ENCODE measurements at places on chromosomes 4 and X.

GRCh38 chr4:34636623-34637022 lies 1607.7 kb downstream of the ARAP2 start:
- no peak for DNase-seq

DNA sequence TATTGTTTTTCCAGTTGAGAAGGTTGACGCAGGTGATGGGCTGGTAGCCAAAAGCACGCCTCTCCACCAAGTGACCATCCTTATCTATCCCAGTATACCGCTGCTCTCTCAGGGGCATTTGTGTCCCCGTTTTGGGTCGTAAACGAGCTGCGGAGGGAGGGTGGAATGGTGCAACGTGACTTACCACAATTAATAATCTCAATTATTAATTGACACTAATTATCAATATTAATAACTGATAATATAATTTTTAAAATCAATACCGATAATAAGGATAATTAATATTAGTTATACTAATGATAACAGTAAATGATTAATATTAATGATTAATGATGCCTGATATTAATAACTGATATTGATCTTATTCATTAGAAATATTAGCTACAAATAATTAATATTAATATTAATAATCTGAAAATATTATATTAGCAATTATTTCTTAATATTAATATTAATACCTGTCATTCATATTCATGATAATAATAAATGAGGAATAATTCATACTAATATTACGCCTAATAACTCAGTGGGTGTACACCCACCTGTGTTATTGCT lies 56.1 kb downstream of the OTOP1 start:
- DNase-seq, result no peak

- no peak for DNase-seq
Observed at GRCh38 chrX:33589316-33589715, 378.0 kb upstream of the DMD start.

DNA sequence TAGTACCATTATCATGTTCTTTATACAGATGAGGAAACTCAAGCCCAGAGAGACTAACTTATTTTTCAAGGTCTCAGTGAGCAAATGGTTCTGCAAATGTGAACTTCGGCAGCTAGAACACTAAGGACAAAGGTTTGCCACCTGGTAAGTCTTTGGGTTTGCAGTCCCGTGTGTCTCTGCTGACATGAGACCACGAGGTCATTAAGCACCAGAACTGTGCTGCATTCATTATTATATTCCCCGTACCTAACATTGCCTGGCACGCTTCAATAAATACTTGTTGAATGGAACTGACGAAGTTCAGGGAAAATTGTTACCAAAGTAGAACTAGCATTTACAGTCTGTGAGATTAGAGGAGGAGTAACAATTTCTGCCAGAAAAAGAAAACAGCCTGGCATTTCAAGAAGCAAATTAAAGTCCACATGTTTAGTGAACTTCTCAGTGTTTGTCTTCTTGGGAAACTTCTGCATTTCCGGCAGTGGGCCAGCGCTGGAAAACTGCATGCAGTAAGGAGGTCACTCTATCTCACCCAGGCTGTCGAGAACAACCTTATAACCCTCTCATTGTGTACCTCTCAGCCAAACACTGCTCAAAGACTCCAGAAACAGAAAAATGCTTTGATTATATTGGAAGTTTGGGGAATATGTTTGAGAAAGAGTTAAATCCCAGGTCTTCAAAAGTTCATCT lies 67.4 kb upstream of the CPEB2 start:
- no peak for DNase-seq

GRCh38 chr4:98102660-98103059 lies 40.6 kb downstream of the STPG2 start:
- no peak for DNase-seq

DNA sequence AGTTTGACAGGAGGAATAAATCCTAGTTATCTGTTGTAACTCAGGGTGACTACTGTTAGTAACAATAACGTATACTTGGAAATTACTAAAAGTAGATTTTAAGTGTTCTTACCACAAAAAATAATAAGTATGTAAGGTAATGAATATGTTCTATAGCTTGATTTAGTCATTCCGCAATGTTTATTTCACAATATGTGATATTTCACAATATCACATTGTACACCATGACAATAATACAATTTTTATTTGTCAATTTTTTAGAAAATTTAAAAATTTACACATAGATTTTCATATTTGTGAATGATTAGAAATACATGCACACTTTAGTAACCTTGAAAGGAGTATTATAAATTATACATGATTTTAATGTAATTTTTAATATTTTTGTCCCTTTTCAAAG lies 812.7 kb upstream of the FTHL17 start:
- DNase-seq, result no peak

DNA sequence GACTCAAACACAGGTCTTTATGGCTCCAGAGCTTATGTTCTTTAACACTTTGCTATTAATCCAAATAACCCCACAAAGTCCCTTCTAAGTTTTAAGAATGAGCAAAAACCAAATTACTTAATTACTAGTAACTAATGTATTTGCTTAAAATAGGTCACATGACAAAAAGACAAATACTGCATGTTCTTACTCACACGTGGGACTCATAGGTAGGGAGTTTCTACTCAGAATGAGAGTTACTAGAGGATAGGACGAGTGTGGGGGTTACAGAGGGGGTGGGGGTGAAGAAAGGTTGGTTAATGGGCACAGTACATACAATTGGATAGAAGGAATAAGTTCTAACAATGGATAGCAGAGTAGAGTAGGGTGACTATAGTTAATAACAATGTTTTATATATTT lies 5.8 kb downstream of the RPS6KA3 start:
- no peak for DNase-seq

- no peak for DNase-seq
Observed at GRCh38 chrX:150856101-150856500, 42.4 kb downstream of the CD99L2 start.

GRCh38 chr4:16205298-16206164 lies 20.7 kb downstream of the TAPT1 start:
- no peak for DNase-seq

- DNase-seq, result no peak
Observed at GRCh38 chr4:85763202-85763601, 288.3 kb downstream of the ARHGAP24 start.

DNA sequence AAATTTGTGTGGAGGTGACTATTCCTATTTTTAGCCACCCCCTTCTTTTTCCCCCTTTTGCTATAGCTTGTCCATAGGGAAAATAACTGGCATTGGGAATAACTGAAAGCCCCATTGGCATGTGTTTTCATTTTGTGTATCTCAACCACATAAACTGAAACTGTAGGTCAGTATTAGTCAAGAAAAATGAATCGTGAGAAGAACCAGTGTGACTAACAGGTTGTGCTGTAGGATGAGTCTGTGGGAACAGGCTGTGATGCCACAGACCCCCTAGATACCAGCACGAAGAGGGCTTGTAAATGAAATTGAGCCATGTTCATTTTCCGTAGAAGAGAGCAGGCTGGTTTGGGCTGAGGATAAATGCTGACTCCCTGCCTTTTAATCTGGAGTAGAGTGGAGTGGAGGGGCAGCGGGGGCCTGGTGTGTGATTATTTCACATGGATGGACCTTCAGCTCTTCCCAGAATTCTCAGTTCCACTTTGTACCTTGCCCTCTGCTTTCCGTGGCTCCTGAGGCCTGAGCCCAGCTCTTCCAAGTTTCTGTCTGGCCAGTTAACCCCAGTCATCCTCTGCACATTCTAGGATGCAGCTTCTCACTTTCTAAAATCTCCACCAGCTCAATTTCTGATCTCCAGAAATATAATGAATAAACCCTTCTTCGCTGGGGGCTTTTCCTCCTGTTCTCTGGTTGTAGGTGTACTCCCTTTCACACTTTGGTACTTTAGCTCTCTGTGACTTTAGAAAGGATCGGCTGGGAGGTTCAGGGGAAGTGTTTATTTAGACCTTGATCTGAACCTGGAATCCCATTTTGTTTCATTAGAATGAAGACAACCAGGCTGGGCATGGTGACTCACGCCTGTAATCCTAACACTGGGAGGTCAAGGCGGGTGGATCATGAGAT lies 37.3 kb downstream of the DCUN1D4 start:
- no peak for DNase-seq

DNA sequence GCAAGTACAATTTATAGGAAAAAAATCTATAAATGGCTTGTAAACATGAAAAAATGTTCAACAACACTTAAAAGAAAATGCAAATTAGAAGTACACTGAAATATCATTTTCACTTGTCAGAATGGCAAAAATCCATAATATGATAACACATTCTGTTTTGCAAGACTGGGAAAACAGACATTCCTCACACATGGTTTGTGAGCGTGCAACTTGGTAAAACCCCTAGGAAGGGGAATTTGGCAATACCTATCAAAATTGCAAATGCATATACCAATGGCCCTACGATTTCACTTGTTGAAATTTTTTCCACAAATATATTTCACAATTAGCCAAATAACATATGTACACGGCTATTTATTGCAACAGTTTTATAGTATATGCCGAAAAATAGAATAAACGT lies 31.4 kb downstream of the TBC1D9 start:
- no peak for DNase-seq

GRCh38 chr4:150590631-150591030 lies 8.7 kb downstream of the MAB21L2 start:
- DNase-seq, result no peak

GRCh38 chrX:20212486-20213089 lies 54.1 kb downstream of the RPS6KA3 start:
- no peak for DNase-seq

DNA sequence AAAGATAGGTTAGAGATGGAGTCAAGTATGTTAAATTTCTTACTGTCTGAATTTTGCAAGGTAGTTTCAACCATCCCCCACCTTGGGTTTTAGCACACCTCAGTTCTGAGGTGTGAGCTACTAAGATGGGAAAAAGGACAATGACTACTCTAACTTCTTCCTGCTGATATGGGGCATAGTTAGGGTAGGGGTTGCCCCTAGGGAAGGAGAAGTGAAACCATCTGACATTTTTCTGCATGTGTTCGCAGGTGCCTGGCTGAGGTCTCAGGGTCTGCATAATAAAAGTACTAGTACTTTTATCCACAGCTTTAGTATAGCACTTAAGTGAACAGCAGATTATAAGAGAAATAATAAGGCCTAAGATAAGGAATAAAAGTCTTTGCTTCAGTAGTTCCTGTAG lies 129.5 kb upstream of the CYSLTR1 start:
- no peak for DNase-seq

GRCh38 chr4:118765399-118765798 lies 70.5 kb downstream of the SEC24D start:
- peak; percentile 93 for DNase-seq
